ENCODE measurements at places on chromosomes 5 and 9.

GRCh38 chr5:10635257-10635866 is 71.5 kb downstream of the ANKRD33B start:
- DNase-seq = peak; percentile 25

- DNase-seq = no peak
Measured at GRCh38 chr9:107313555-107314096, 30.5 kb downstream of the RAD23B start.

DNA sequence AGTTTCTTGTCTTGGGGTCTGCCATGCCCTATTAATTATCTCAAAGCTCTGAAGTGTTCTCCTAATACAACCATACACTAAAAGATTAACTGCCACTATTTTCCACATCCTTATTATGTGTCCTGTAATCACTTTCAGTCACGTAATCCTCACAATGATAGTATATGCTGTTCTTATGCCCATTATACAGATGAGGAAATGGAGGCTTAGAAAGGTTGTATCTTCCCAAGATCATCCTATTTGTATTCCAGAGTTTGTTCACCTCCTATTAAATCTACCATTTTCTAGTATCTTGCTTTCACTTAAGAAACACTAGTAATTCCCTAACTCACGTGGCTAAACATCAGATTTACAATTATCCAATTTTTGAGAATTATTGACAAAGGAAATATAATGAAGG is 2.9 kb upstream of the ARHGEF28 start:
- no peak for DNase-seq

GRCh38 chr9:98365227-98365669 is 109.8 kb upstream of the TBC1D2 start:
- DNase-seq = peak; percentile 28

- peak; percentile 21 for DNase-seq
Measured at GRCh38 chr5:71974165-71974564, 133.1 kb upstream of the MAP1B start.

DNA sequence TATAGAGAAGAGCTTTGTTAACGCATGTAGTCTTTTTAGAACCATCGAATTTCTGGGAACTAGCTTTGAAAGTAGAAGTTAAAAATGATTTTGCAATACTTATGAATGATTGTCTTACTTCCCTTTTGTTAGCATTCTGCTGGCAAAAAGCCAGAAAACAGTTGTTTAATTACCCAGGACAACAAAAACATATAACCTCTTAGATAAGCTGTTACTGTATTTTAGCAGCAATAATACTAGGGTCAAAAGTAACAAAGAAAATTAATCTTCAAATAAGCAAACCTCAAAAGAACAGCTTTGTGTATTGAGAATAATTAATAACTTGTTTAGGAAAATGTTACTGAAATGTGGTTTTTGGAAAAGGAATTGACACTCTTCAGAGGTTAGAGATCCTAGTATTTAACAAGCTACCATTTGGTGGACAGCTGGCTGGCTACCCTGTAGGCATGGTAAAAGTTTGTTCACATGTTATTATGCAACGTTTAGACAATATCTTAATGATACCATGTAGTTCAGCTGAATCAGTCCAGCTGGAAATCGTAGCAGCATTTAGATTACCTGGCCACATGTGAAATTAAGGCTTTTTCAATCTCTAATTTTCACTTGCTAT is 3.8 kb downstream of the FGF10 start:
- no peak for DNase-seq

DNA sequence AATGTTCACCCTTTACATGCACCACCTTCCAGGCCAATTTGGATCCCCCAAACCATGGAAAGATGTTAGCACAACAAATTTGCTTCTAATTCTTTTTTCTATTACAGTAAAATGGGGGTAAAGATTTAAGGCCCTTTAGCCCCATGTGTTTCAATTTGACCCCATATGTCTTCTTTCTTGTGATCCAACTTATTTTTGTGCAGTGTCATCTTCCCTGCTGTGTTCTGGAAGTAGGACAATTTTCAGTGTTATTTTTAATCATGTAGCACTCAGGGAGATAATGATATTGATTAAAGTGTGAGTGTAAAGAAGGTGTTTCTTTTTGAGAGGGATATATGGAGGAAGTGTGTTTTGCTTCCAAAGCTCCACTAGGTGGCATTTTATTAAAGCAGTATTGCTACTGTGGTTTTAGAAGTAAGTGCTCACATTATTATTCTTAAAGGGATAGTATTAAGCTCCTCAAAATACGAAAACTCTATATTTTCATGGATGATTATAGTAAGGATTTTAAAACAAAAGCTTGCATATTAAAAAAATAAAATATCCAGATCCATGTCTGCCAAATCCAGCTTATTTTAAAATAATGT is 118.7 kb upstream of the ATP10B start:
- DNase-seq = no peak

DNA sequence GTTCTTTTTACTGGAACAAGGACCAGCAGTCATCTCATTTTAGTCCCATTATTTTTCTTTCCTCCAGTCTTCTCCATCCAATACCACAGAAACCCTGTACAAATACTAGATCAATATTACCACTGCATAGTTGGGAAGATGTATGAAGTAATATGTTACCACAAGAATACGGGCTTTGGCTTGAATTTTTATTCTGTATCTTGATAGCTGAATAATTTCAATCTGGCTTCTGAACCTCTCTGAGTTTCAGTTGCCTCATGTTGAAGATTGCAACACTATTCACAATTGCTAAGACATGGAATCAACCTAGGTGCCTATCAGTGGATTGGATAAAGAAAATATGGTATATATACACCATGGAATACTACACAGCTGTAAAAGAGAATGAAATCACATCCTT is 82.9 kb downstream of the SGCD start:
- peak; percentile 68 for DNase-seq

DNA sequence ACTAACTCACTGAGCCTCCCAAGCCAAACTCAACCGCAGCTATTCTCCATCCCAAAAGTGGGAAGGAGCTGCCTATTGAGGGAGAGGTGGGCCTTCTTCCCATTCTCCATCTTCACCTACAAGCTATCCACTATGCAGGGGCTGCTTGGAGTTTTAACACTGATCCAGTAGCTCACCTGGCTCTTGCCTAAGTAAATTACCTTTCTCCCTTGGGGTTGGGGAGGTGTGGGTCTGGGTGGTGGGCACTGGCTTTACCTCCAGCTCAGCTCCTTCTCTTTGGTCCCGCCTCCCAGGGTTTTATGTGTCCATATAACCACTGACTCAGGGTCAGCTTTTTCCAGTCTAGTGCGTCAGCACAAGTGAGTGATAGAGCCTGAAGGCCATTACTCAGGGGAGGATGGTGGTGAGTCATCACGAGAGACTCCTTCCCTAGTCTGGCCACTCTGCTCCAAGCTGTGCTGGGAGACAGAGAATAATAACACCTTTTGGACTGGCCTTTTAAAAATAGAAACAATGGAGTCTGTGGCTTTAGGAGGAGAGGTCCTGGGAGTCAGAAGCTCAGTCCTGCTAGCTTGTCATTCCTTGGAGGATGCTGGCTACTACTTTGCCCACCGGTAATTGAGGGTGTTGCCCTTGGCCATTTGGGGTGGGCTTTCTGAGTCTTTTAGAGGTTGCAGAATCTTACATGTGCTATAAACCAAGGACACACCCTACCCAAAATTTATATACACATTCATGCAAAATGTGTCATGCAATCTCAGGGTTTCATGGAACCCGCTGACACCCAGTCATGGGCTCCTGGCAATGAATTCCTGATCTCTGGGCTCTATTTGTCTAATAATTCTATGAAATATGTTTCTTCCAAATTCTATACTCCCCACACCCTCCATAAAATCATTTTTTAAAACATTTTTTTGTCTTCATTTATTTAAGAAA is 35.6 kb upstream of the ATP6V1G1 start:
- peak; percentile 93 for DNase-seq

DNA sequence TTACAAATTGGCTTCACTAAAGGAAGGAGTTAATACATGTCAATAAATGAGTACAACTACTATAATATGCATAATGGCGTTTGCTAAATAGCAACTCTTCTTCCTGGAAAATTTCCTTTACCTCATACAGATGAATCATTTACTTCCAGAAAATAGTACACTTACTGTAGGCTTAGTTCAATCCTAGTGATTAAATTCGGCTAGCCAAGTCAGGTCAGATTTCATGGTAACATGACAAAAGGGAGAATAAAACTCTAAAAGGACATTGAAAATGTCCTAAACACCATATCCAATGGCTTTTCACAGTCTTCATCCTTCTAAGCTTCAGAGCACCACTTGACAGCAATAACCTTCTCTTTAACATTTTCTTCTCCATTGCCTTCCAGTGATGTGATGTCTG is 42.1 kb upstream of the ZFAND5 start:
- no peak for DNase-seq

DNA sequence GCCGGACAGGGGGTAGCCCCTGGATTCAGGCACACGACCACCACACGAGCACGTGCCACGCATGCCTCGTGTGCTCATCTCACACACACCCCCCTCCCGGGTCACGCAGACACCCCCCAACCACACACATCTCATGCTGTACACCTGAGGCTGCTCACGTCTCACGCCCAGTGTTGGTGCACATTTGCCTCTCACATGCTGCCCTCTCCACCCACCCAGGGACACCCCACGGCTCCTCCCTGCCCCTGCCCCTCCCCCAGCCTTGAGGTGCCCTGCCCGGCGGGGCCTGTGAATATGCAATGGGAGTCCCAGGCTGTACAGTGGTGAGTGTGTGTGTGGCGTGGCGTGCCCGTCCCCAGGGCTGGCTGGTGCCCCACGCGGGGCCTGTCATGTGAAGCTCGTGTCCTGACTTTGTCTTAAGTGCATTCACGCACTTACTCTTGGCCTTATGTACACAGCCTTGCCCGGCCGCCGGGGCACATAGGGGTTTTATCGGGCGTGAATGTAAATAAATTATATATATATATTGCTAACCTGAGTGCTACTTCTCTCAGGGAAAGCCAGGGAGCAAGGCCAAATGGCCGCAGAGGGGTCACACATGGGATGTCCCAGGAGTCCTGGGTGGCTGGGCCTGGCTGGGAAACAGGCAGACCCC is 18.7 kb downstream of the HK3 start:
- no peak for DNase-seq

- DNase-seq = no peak
Measured at GRCh38 chr5:166909040-166909439, 1382.4 kb upstream of the WWC1 start.

DNA sequence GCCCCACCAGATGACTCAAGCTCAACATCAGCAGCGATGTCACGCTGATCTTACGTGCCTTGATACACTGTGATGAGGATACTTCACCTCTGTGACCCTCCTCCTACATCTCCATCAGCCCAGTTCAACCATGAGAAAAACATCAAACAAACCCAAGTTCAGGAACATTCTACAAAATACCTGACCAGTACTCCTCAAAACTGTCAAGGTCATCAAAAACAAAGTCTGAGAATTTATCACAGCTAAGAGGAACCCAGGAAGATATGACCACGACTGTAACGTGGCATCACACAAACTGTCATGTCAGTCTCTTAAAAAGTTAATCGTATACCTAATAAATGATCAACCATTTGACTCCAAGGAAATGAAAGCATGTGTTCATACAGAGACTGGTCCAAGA is 90.8 kb downstream of the COL23A1 start:
- DNase-seq = no peak

- peak; percentile 99 for DNase-seq
Measured at GRCh38 chr5:153551537-153552079, 61.1 kb downstream of the GRIA1 start.

GRCh38 chr5:7589800-7590199 is 193.9 kb downstream of the ADCY2 start:
- no peak for DNase-seq

- DNase-seq = no peak
Measured at GRCh38 chr5:27532305-27532704, 493.9 kb upstream of the CDH9 start.

GRCh38 chr9:116549061-116549664 is 137.9 kb upstream of the TRIM32 start:
- DNase-seq = peak; percentile 96

DNA sequence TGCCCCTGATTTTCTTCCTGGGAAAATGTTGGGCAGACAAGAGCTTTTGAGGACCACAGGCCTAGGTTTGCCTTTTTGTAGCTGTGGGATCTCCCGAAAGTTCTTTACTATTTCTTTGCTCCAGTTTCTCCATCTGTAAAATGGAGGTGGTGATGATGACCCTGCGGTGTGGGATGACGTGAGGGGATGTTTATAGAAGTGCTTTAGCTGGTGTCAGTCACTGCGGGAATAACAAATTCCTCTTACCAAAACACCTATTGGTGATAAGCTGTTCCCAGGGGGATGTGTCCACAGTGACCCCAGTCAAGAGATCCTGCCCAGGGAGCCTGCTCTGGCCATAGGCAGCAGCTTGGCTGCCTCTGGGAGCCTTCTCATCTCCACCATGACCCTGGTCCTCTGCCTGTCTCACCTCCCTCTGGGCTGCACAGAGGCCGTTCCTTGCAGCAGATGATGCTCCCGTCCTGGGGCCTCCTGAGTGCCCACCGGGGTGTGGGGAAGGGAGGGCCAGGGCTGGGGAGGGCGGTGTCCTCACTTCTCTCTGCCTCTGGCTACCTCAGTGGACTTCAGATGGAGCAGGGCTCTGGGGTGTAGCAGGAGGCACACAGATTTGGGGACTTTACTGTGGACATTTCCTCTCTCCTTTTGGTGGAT is 77.2 kb downstream of the COL15A1 start:
- DNase-seq = no peak

- no peak for DNase-seq
Measured at GRCh38 chr5:178201927-178202235, 2.5 kb upstream of the HNRNPAB start.

- no peak for DNase-seq
Measured at GRCh38 chr9:107246259-107247254, 36.5 kb upstream of the RAD23B start.

- no peak for DNase-seq
Measured at GRCh38 chr5:159498630-159499029, 168.3 kb upstream of the IL12B start.

GRCh38 chr5:107376546-107377276 is 294.0 kb downstream of the EFNA5 start:
- DNase-seq = no peak

DNA sequence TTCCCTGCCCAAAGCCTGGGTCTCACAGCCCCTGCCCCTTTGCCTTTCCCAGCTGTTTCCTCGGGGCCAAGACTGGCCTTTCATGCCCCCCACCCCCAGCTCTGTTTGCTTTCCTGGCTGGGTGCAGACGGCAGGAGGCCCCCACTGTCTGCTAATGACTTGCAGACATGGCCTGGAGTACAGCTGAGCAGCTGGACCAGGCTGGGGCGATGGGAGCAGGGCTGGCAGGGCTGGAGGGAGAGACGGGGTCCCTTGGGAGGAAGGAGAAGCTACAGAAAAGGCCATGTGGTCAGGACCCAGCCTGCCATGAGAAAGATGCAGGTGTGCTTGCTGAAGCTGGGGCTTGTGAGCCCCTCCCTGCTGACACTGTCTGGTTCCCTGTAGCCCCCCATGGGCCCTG is 28.3 kb upstream of the GFPT2 start:
- no peak for DNase-seq

DNA sequence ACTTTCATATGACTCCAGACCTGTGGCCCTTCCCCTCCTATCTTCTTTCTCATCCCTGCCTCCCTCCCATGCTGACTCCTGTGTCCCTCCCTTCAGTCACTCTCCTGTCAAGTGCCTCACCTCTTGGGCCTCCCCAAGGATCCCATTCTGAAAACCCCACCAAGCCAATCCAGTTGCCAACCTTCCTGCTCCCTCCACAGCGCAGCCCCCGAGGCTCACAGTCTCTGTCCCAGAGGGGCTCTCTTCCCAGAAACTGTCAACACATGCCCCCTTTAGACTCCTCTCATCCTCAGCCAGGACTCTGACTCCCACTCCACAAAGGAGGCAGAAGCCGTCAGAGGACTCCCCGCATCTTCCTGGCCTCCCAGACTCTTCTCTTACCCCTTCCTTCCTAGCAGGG is 30.8 kb downstream of the ACSL6 start:
- no peak for DNase-seq

GRCh38 chr9:4828761-4829160 is 36.0 kb downstream of the RCL1 start:
- DNase-seq = peak; percentile 35
